ENCODE measurements at places on chromosomes 7 and 10.

DNA sequence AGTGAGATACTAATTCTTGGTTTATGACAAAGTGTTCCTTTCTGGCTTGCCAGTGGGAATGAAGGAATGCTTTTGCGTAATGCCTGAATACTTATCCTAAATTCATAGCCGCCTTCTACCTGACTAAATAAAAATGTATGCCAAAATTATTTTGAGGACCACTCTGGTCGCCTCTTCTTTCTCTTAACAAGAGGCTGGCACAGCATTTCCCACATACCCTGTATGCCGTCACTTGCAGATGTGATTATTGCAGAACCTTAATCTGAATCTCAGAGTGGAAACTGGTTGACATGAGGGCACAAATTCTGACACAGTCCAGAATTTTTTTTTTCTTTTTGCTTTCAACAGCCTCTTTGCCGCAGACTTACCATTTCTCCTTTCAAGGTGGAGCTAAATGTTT, 124.6 kb upstream of the GLCCI1 start:
- DNase-seq, result no peak

- DNase-seq, result no peak
These were observed 94.6 kb downstream of the FANK1 start for GRCh38 chr10:125990974-125991373.

- DNase-seq, result no peak
These were observed 121.6 kb downstream of the C10orf105 start for GRCh38 chr10:71597821-71598498.

DNA sequence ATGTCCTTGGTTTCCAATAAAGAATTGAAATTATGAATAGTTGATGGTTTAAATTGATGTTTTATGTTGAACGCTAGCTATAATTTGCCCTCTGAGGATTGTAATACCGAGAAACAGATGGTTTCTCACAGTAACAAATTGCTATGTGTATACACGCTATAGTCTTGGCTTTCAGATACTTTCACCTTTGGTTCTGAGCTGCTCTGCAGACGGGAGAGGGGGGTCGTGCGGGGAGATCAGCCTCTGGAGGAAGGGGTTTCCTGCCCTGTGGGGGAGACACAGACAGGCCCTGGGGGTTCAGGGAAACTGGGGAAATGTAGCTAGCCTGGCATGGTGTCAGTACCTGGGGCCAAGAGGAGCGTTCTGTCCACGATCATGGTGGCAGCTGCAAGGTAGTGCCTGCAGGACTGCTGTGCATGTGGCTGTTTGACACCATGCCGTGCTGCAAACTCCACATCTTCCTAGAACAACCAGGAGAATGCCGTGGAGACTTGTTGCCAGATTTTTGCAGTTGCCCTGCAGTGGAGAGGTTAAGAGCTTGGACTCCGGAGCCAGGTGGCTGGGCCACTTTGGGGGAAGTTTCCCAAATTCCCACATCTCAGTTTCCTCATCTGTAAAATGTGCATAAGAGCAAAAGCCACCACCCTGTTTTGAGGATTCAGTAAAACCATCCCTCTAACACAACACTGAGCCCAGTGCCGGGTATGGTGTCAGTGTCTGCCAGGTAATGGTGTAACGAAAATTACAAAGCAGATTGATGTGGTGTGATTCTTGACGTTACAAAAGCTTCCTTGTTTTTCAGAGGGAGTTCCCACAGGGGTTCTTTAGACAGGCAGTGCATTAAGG, 167.9 kb downstream of the CUX1 start:
- no peak for DNase-seq

- no peak for DNase-seq
These were observed 39.7 kb upstream of the EPHB6 start for GRCh38 chr7:142815134-142815533.

- no peak for DNase-seq
These were observed 70.5 kb upstream of the DNAJB6 start for GRCh38 chr7:157266272-157266671.

- DNase-seq, result no peak
These were observed 148.5 kb downstream of the POLR1F start for GRCh38 chr7:19560111-19560883.

GRCh38 chr7:64869121-64869725, 33.9 kb upstream of the ZNF273 start:
- no peak for DNase-seq

DNA sequence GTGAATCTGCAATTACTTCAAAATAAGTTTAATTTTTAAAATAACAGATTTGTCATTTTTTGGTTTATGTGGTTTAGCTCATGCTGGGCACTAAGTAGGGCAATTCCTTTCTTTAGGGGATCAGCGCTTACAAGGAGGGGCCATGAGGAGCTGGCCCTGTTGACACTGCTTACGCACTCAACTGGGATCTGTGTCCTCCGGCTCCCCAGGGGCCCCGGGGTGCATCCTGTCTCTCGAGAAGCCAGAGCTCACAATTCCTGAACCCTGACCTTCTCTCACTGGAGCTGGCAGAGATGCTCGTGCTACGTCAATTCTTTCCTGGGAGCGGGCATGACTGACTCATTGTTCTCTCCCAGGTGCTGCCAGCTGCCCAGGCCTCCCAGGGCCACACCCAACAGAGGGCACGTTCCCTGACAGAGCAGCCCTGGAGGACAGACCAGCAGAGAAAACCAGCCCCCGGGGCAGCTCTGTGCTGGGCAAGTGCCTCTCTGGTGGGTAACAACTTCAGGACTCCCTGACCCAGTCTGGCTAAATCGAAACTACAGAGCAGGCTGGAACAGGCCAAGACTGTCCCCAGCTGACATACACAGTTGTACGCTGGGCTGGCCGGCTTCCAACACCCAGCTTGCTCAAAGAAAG, 36.8 kb downstream of the CTBP2 start:
- no peak for DNase-seq

- DNase-seq, result no peak
These were observed 87.9 kb upstream of the RNF148 start for GRCh38 chr7:122790591-122790990.

- DNase-seq, result no peak
These were observed 66.1 kb downstream of the MTPN start for GRCh38 chr7:135911099-135911498.

DNA sequence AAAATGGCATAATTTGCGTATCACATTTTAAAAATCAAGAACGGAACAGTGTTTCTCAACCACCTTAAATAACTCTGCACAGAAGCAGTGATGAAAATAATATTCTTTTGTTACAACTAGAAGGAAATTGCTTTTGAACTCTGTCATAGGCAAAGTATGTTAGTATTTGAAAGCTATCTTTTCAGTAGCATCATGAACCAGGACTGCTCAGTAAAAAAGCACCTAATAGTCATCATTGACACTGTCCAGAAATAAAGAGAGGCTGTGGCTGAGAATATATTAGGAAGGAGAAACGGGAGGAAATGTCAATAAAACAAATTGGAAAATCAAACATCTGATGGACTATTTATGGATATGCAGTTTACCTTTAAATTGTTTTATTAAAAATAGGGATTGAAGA, 237.2 kb upstream of the AKR1E2 start:
- DNase-seq, result no peak

DNA sequence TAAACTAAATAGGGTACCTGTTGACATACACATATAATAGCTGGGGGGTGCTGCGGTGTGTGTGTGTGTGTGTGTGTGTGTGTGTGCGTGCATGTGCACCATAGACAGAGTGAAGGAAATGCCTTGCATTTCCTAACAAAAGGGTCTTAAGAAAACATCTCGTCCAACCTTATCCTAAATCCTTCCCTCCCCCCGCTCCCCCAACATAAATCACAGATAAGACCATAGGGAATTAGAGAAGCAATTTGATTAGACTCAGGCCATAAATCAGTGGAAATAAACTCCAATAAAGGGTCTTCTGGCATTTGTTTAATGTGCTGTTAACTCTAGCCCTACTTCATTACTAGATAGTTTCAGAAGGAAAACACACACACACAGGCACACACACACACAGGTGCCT, 148.5 kb downstream of the PPP1R17 start:
- no peak for DNase-seq

GRCh38 chr7:40306025-40306424, 171.2 kb downstream of the SUGCT start:
- no peak for DNase-seq

- DNase-seq, result no peak
These were observed 44.3 kb downstream of the NOD1 start for GRCh38 chr7:30434140-30434799.

- DNase-seq, result no peak
These were observed 2.4 kb downstream of the RBM20 start for GRCh38 chr10:110646417-110647135.

- no peak for DNase-seq
These were observed 93.5 kb upstream of the KIAA1217 start for GRCh38 chr10:24115403-24115802.

- no peak for DNase-seq
These were observed 51.0 kb upstream of the ELN start for GRCh38 chr7:73976761-73977618.

DNA sequence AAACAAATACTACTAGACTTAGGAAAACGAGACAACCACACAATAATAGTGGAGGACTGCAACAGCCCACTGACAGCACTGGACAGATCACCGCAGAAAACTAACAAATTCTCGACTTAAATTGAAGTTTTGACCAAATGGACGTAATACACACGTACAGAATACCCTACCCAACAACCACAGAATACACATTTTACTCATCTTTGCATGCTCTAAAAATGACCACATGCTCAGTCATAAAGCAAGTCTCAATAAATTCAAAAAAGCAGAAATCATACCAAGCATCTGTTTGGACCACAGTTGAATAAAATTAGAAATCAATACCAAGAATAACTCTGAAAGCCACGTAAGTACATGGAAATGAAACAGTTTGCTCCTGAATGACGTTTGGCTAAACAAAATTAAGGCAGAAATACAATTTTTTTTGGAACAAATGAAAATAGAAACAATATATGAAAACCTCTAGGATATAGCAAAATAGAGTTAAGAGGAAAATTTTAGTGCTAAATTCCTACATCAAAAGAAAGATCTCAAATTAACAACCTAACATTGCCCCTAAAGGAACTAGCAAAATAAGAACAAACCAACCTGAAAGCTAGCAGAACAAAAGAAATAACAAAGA, 30.6 kb downstream of the MAPK8 start:
- no peak for DNase-seq

DNA sequence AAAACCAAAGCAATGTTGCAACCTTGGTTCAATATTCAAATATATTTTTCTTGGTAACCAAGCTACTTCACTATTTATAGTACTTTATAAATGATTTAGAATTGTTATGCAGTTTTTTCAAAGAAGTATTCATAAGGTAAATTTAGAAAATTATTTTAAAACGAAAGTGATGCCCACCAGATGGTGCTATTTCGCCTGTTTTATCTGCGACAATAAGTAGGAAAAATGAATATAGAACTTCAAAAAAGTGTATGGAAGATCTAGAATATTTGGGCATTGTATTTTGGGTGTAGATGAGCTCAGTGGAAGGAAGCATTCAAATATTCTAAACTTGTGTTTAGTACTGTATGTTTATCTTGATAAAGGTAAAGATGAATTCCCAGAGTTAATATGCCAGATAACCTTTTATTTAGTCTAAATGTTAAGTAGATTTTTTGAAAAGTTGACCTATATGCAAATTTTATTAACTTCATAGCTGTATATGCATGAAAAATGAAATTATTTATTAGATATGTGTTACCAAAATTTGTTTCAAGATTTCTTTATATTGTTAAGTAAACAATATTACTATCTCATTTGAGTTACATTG, 93.2 kb downstream of the ADK start:
- DNase-seq, result no peak

DNA sequence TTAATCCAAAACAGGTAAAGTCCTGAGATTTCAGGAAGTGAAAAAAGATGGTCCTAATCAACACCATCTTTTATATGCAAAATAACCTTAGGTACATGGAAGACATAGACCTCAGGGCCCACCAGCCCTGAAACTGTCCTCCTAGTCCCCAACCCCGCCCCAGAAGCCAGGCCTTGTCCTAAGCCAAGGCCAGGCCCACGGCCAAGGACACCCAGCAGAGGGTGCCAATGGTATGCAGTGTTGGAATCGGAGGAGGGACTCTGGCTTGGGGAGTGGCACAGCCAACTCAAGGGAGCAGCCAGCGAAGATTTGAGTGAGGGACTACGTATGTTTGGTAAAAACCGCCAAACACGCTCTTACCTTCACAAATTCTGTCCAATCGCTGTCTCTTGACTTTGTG, 96.7 kb downstream of the ZRANB1 start:
- DNase-seq, result no peak

DNA sequence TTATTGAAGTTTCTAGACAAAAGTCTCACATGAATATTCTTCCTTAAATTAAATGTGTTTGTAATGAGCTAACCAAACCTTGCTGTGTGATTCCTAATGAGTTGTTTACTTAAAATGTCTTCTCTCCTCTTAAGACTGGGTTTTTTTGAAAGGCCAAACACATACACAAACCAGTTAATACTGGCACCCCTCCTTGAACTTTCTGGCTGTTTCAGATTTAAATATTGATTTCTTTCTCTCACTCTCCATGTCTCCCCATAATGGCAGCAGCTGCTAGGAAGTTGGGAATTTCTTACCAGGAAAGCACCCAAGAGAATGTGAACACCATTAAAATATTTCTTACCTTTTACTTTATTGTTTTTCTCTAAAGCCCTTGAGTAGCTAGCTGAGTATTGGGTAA, 11.4 kb upstream of the PTN start:
- DNase-seq, result no peak

GRCh38 chr10:5890452-5890915, 441 bp downstream of the FBH1 start:
- no peak for DNase-seq

- no peak for DNase-seq
These were observed 8.8 kb upstream of the STMP1 start for GRCh38 chr7:135653340-135654080.

- DNase-seq, result no peak
These were observed 823.8 kb downstream of the LRMDA start for GRCh38 chr10:76255241-76255640.

DNA sequence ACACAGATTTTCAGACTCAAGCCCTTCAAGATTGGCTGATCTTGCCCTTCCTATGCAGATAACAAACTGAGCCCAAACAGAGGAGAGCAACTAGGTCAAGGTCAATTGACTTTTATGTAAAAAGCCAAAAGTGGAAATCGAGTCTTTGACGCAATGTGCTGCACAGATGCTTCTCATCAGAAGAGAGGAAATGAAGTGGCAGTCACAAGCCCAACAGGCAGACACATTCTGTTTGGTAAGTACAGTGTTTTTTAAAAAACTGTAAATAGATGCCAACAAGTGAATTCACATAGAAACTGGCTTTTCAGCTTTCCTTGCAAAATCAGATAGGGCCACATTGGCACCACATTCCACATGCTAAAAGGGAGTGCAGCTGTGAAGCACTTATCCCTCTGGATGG, 606.6 kb downstream of the KCNMA1 start:
- no peak for DNase-seq

DNA sequence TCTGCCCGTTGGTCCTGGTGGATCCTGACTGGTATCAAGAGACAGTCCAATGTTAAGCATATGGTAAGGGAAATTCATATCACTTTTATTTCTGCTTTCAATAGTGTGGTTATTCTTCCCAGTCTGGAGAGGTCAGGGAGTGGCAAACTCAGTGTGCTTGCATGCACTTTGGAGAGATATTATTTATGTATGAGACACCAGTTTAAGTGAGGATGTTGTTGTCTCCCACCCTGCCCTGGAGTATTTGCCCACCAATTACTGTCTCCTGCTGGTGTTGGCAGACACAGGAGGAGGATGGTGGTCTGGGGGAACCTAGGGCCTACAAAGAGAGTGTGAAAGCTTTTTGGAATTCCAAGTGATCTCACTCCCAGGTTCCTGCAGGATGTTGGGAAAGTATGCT, 59.7 kb downstream of the OR13A1 start:
- no peak for DNase-seq
